RPMI8226 (cell line): ENCODE measurements at places on chromosomes 7 and 10.
A peak's percentile ranks its signal among the peaks of the same experiment; 100 is the strongest.

DNA sequence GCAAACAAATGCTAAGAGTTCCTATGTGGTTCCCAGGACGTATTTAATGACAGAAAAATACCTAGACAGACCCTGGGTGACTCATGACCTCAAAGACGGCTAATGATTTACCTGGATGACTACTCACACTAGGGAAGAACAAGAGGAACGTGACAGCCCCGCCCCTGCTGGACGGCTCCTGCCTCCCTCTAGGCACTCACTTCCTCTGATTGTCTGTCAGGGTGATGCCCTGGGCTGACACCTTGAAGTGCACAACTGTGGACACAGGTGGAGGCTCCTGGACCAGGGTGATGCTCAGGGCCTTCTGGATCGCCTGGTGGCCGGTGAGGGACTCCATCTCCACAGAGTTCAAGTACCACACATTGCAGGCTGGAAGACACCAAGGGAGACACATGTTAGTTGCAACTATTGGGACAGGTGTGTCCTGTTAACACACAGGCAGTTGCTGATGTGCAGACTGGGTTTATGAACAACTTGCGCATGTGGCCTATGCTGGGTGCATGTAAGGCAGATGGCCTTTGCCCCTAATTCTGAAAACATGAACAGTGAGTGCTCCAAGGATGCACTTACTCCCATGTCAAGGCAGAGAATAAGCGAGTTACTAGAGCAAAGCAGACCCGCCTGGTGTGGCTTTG lies 298.3 kb downstream of the TNS3 start:
- no peak for DNase-seq

GRCh38 chr7:41870461-41871138 lies 167.7 kb upstream of the INHBA start:
- no peak for DNase-seq

DNA sequence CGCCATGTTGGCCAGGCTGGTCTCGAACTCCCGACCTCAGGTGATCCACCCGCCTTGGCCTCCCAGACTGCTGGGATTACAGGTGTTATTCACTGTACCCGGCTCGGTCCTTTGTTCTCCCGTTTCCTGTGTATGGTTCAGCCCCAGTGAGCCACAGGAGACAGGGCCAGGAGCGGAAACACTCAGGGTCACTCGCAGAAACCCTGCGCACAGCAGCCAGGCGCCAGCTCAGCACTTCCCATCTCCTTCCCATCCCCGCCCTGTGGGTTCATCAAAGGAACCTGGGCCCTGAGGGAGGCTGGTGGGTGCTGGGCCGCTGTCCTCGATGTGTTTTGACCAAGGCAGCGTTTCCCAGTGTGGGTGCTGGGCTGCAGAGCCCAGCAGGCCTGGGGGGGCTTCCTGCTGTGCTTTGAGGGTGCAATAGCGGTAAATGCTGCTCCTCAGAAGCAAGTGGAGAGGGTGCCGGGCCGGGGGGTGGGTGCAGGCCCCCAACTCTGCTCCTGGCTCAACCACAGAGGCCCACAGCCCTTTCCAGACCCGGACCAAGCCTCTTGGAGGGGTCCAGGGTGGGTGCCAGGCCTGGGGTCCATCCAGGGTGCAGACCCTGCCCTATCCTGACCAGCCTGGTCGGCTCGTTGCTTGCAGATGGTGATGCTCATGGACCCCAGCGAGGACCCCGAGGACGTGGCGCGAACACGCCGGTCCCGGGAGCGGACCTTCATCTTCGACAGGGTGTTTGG lies 15.3 kb upstream of the CHST12 start:
- no peak for DNase-seq

DNA sequence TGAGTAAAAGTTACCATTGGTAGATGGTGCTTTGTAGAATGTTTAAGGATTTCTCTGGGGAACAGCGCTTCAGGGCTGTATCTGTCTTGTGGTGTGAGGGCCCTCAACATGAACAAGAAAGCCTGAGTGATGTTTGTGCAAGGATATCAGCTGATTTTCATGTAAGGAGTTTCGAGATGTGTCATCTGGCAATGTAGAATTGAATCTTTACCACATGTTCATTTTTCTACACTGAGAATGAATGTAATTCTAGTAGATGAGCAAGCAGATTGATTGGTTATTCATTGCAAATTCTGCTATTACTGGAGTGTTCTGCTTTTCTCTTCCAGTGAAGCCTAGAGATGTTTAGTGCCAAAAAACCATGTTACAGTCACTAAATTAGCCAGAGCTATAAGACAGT lies 87.7 kb downstream of the ST7 start:
- DNase-seq: no peak

DNA sequence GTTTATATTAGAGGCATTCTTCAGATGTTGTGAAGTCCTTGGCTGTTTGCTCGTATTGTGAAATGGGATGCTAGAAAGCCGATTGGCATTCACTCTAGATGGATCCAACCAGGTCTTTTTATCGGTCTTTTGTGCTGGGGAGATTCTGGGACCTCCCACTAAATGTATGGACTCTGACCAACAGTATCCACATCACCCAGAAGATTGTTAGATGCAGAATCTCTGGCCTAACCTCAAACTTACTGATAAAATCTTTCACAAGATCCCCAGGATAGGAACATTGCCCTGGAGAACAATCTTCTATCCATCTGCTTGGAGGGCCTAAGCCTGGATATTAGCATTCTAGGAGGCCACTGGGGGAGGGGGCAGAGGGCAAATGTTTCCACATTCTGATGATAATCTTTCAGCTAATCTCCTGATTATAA lies 160.9 kb downstream of the PLXDC2 start:
- no peak for DNase-seq

DNA sequence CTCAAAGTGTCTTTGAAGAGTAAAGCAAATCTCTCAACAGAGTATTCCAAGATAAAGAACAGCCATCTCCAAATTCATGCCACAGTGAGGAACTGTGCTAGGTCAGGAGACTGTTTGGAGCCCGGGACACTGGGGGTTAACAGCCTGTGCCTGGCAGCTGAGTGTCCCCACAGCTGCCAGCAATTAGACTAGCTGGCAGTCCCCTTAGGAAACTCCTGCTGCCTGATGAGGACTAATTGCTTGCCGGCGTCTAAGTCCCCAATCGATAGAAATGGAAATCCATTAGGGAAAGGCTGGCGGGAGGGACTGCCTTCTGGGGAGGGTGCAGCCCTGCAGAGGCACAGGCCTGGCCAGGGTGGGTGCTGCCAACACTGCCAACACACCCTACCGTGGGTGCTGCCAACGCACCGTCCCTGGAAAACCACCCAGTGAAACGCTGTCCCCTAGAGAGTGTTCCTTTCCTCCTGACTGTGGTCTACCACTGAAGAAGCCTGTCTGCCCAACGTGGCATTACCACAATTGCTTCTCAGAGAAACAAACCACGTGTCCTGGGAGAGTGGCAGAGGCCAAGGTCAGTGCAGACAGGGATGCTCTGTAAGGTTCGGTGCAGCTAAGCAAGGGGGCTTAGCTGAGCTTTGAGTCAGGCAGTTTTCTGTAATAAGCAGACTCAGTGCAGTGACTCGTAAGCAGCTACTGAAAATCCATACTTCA lies 60.8 kb downstream of the XRCC2 start:
- DNase-seq: no peak

- no peak for DNase-seq
Measured at GRCh38 chr10:89783406-89783805, 82.0 kb downstream of the KIF20B start.

DNA sequence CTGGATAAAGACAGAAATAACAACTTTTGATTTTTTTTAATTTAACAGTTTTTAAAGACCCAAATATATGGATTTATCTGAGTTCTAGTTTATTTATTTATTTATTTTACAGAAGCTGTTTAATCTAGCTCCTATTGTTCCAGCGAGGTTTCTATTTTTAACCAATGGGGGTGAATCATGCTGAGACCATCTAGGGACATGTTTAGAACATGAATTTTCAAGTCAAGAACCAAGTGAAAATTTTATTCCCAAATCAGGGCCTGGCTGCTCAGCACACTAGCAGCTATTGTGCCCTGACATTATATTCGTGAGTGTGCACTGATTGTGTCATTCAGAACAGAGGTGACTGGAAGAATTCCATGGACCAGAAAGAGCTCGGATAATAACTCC lies 24.6 kb upstream of the MPP7 start:
- no peak for DNase-seq

- no peak for DNase-seq
Measured at GRCh38 chr10:4501306-4501705, 324.7 kb upstream of the AKR1E2 start.

GRCh38 chr10:71266147-71266917 lies 52.7 kb upstream of the SLC29A3 start:
- no peak for DNase-seq

- DNase-seq: no peak
Measured at GRCh38 chr10:128287921-128288320, 161.7 kb upstream of the MKI67 start.

- no peak for DNase-seq
Measured at GRCh38 chr10:87546210-87546609, 41.5 kb downstream of the MINPP1 start.

- no peak for DNase-seq
Measured at GRCh38 chr7:16397501-16398145, 23.7 kb downstream of the CRPPA start.

DNA sequence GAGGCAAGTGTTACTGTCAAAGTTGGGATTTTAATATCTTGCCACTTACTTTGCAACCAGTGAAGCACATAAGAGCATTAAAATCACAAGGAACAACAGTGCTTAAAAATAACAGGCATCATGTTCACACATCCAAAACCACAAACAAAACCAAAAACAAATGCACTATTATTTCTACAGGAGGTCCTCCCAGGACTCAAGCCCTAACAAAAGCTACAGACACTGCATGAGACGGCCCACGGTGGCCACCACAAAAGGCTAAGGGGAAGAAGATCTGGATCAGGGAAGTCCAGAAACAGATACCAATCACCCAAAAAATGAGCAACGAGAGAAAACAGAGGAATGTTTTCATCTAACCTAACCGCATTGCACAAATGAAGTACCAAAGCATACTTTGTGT lies 158.4 kb downstream of the ZMYND11 start:
- no peak for DNase-seq

DNA sequence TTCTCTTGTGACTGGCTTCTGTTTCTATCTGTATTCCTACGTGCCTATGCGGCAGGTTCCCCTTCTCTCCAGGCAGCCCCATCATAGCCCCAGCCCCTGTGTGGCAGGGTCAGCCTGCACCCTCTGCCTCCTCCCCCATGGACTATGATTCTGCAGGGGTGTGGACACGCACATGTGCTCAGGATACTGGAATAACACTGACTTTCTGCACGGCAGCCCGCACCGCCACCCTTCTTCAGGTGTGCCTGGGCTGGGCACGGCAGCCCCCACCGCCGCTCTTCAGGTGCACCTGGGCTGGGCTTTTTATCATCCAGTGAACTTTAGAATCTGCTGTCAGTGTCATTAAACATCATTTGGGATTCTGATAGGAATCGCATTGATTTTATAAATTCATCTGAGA lies 202.6 kb upstream of the PPP2R2D start:
- no peak for DNase-seq

DNA sequence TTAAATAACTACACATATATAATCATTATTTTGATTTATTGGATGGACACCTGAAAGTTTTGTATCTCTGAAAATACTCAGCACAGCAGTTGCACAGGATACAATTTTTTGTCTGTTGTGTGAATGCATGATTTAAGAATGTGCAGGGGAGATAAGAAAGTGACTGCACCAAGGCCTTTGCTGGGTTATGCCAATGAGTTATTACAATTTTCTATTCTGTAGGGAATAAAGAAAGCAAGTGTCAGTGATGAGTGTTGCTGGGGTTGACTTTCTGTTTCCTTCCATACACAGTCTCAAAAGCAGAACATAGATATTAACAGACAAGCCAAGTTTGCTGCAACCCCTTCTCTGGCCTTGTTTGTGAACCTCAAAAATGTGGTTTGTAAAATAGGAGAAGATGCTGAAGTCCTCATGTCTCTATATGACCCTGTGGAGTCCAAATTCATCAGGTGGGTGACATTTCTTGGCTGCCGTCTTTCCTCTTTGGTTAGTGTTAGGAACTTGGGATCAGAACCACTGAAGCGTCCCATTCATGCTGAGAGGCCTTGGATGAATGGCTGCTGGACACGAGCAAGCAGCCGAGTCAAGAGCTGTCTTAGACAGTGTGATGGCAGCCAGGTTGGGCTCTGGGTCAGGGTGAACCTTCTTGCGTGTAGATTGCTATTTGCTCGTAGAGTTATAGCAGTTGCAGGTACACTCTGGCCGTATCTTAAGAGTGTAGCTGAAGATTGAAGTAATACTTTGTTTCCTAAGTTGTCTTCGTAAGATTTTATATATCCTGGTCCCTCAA lies 92.8 kb downstream of the DOCK1 start:
- no peak for DNase-seq

- peak; percentile 80 for DNase-seq
Measured at GRCh38 chr7:99380032-99380822, 5.7 kb downstream of the ARPC1B start.

DNA sequence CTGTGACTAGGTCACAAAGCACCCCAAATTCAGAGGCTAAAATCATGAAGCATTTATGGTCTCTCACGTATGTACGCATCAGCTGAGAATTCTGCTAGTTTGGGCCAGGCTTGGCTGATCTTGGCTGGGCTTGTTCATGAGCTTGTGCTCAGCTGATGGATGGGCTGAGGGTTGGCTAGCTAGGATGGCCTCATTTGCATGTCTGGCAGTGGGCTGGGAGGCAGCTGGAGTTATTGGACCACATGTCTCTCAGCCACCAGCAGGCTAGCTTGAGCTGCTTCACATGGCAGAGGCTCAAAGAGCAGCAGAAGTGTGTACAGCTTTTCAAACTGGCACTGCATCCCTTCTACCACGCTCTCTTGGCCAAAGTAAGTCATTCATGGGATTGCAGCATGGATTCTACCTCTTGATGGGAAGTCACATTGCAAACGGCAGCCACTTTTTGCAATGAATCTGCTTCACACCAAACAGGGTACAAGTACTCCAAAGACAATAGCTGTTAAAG lies 770.3 kb downstream of the TYW1 start:
- no peak for DNase-seq

DNA sequence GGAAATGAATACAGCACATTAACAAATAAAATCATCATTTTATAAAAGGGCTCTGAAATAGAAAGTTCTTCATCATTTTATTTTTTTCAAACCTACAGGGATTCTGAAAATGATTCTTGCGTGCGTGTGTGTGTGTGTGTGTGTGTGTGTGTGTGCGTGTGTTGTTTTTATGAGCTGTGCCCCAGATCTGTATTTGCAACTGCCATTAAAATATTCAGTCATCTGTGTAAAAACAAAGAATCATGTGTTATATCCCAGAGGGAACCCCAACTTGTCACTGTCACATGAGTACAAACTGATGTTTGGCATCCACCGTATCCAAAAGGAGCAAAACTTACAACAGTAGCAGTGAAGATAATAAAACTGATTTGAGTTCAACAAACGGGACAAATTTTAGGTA lies 635.4 kb upstream of the PFKP start:
- no peak for DNase-seq

DNA sequence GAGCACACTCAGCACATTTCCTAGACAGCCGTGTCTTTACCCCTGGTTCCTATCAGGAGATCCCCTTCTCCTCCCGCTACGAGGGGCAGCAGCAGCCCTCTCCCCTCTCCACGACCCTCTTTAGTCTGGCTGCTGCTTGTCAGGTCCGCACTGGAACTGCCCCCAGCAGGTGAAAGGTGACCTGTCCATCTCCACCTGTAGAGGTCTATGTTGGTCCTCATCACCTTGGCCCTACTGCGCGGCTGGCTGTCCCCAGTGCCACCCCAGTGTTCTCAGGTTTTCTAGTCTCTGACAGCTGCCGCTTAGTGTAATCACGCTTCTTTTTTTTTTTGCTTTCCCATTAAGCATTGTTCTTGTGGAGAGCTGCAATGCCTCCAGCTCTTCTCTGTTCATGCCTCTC lies 545.7 kb downstream of the SDK1 start:
- no peak for DNase-seq

- no peak for DNase-seq
Measured at GRCh38 chr7:65448816-65449504, 75.3 kb downstream of the ZNF92 start.
